ENCODE measurements at places on chromosomes 7 and 10.

DNA sequence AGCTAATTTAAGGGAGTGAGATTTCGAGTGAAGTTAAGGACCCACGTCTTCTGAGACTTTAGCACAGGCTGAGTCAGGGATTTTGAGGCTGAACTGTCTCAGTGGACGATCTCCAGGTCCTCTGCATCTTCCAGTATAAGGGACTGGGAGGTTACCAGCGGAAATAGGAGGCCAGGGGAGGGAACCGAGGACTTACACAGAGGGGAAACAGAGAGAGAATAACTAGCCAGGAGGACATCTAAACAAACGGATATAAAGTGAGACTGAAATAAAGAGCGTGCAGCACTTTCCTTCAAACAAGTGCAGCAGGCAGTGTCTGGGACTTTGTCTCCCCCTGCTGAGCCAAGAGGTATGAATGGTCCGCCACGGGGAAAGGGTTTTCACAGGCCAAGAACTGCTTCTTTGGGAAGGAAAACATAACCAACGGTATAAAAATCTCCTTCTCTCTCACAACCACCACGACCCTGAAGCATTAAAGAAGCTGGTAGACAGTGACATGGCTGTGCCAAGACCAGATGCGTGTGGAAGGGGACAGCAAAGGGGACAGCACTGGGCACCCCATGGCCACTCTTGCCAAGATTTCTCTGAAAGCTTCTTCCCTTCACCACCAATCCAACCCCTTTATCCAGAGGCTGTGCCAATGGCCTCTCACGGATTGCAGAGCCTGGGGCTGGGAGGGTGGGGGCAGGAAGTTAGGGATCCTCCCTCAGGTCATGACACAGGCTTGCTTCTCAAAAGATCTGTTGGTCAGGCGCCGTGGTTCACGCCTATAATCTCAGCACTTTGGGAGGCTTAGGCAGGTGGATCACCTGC is 72.0 kb downstream of the SLC37A3 start:
- peak; percentile 43 for DNase-seq

DNA sequence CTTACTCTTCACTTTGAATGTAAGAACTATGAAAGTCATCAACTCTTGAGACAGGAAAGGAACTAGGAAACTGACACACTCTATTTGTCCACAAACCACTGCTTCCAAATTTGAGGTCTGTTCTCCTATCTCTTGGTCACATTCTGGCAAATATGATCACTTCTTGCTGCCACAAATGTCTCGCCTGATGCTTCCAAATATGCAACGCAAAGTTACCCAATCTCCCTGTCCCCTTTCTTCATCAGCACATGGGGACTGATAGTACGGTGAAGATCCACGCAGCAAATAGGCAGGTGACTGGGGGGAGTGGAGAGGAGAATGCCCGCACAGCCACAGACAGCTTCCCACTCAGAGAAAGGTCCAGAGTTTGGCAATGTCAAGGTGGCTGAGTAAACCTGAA is 92.6 kb upstream of the TCF7L2 start:
- no peak for DNase-seq

GRCh38 chr7:157459966-157460365 is 123.2 kb downstream of the DNAJB6 start:
- no peak for DNase-seq

DNA sequence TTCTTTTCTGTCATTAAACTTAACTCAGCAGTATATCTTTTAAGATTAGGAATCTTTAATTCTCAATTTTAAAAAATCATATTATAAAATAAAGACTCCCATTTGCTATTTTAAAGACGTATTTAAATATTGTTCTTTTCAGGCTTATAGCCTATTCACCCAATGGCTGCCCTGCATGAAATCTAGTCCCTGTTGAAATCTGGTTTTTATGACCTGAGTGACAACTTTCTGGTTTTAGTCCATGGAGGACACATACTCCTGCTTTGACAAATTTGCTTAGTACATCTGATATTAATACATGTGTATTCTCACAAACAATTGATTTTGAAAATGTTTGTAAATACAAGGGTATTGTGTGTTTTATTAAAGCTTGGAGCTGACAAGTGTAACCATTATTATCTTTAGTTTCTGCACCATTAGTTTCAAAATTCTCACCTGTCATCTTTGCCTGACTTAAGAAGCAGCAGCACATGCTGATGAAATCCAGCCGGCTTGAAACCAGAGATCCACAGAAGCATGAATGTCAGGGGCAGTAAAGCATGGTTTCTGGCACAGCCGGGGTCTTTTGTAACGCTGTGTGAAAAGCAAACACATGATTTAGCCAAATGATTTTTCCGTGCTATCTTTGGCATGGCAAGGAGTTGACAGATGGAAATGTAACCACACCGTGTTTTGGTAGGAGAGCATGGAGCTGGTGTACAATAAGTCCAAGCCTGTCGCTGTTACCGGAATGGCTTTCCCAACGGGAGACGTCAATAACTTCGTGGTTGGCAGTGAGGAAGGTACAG is 262.8 kb downstream of the DYNC1I1 start:
- no peak for DNase-seq
